ENCODE measurements at places on chromosomes 7 and 10.
A peak's percentile ranks its signal among the peaks of the same experiment; 100 is the strongest.

DNA sequence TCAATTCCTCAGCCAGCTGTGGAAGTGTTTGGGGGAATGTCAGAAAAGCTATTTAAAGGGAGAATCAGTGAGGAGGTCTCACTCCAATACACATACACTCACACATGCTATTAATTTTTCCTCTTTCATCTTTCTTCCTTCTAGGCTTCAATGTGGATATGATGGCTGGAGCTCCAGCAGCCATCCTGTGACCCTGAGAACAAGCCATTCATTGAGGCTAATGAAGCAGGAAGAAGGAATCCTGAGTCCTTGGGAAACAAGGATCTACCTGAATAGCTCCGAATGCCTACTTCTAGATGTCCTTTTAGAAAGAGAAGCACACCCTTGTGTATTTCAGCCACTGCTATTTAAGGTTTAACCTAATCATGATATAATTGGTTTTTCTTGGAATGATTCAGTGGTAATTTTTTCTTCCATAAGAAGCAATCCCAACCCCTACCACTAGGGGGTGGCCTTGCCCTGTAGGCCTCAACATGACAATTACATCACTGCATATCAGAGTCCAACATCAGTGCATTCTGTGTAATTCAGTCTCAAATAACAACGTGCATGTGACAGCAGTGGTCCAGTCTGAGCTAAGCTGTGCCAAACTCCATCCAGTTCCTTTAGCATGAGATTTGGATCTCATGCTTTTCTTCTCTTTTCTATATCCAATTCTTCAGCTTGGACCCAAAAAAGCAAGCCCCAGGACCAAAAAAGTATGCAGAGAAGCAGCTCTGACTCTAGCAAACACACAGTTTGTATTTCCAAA lies 85.3 kb upstream of the ANKRD1 start:
- peak; percentile 29 for DNase-seq

- no peak for DNase-seq
Measured at GRCh38 chr10:132793871-132794849, 8.2 kb upstream of the NKX6-2 start.

GRCh38 chr10:1133495-1134045 lies 77.4 kb downstream of the WDR37 start:
- no peak for DNase-seq

DNA sequence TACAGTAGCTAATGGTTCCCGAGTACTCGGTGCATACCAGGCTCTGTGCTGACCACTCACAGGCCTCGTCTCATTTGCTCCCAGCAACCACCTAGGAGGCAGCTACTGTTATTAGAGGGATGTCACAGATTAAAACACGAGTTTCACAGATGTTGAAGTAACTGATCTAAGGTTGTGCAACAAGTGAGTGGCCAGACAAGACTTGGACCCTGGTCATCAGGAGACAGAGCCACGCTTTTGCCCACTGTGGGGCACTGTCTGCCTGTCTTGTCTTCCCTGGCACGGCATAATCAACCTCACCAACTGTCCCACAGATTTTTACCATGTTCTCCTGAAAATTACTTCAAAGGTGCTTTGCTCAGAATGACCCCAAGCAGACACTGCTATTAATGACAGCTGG lies 111.6 kb upstream of the HABP2 start:
- DNase-seq, result no peak

GRCh38 chr7:100433592-100434296 lies 2.6 kb downstream of the PPP1R35 start:
- DNase-seq, result no peak

GRCh38 chr7:33593611-33594010 lies 311.7 kb upstream of the BMPER start:
- DNase-seq, result no peak

- no peak for DNase-seq
Measured at GRCh38 chr10:90180886-90181691, 479.7 kb downstream of the KIF20B start.

DNA sequence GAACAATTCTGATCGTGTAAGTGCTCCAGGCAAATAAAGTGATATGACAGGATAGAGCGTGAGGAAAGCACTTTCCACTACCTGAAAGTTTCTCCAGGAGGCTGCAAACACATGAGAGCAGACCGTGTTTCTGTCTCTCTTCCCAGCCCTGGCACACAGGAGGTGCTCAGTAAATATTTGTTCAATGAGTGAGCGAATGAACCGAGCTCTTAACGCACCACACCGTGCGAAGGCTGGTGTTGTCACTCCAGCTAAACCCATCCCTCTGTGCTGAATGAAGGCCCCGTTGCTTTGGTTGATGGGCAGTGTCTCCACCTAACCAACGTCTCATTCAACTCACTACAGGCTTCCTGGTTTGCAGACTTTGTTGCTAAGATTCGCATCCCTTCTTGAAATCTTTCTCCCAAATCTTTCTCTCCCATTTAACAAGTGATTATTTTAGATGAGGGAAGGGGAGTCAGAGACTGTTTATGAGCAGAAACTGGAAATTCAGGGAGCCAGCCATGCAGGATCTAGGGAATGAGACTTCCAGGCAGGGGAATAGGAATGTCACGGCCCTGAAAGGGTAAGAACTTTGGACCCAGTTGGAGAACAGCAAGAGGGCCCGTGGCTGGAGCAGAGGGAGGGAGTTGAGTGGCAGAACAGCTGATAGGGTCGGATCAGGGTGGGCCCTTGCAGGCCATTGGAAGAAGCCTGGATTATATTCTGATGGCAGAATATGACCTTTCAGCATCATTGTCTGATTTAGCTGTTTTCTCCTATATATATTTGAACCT lies 282.6 kb downstream of the CAMK1D start:
- no peak for DNase-seq

- no peak for DNase-seq
Measured at GRCh38 chr10:117545141-117546019, 2.8 kb downstream of the EMX2 start.

GRCh38 chr7:34672430-34672829 lies 14.4 kb downstream of the NPSR1 start:
- no peak for DNase-seq

GRCh38 chr7:40584667-40585433 lies 450.0 kb downstream of the SUGCT start:
- DNase-seq, result no peak

- no peak for DNase-seq
Measured at GRCh38 chr10:88657901-88658300, 6.3 kb upstream of the LIPF start.

DNA sequence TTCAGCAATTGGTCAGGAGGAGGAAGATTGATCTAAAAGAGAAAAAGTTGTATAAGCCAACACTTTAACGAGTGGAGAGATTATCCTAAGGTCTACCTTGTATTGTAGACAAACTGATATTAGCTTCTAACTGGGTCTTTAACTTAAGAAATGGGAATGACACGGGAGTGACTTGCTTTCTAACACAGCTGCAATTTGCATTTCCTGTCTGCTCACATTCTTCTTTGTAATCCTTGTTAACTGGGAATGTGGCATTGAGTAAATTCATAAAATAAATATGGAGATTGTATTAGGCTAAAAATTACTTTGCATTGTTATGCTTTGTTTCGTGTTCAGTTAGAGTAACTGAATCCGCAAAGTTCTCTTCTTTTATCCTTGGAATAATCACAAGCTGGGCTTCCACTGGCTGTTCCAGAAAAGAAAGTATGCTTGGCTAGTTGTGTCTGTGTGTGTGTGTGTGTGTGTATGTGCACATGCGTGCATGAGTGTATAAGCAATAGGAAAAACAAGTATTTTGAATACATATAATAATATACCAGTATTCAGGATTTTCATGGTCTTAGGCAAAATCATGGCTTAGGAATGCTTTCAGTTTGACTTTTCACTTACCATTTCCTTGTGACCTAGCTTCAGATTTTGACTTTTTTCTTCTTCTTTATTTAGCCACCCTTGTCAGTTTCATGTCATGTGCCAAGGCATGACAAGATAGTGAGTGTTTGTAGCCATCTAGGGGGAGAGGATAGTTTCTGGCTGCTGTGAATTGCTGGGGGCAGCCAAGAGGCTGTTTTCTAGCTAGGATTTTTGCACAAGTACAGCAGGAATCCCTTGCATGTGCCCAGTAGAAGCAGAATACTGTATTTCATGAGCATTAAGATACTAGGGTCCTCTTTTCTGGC lies 54.5 kb upstream of the FZD8 start:
- DNase-seq, result no peak
